ENCODE measurements at places on chromosomes 6 and 20.

- DNase-seq, result no peak
Observed at GRCh38 chr6:240151-240550, 52.1 kb upstream of the DUSP22 start.

- no peak for DNase-seq
Observed at GRCh38 chr6:158789115-158789917, 29.9 kb downstream of the EZR start.

- no peak for DNase-seq
Observed at GRCh38 chr6:145763742-145764141, 28.4 kb upstream of the EPM2A start.

GRCh38 chr6:111973118-111973761 is 80.7 kb upstream of the CCN6 start:
- DNase-seq, result peak; percentile 97

- no peak for DNase-seq
Observed at GRCh38 chr6:31792761-31793171, 2.8 kb downstream of the VARS1 start.

DNA sequence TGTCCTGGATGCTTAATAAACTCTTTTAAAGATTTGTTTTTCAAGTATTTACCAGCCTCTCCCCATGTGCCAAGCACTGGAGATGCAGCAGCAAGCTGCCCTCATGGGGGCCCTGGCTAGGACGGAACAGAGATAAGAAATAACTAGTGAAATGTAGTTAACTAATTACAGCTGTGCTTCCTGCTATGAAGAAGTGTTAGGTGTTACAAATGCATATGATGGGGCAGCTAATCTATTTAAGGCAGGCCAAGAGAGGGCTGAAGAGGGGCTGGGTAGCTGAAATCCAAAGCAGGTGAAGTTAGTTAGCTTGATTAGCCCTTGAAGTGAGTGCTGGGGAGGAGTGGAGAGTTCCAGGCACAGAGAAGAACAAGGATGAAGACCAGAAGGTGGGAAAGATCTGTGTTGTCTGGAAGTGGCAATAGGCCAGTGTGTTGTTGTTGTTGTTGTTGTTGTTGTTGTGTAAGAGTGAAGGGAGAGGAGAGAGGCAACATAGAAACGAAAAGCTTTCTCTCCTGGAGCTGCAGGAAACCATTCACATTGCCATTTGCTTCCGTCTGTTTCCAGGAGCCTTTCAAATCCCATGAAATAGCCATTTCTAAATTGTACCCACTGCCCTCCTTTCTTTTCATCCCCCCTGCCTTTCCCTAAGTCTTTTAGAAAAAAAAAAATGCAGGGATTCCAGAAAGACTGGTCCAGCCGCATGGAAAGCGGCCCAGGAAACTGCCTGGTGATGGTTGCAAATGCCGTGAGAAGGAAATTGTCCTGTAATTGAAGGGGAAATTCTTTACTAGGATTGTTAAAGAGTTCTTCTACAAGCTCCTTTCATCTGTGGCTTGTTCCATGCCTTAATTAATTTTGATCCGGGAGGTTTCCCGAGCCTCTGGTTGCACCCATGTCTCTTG is 119.6 kb downstream of the TFAP2C start:
- DNase-seq, result no peak

DNA sequence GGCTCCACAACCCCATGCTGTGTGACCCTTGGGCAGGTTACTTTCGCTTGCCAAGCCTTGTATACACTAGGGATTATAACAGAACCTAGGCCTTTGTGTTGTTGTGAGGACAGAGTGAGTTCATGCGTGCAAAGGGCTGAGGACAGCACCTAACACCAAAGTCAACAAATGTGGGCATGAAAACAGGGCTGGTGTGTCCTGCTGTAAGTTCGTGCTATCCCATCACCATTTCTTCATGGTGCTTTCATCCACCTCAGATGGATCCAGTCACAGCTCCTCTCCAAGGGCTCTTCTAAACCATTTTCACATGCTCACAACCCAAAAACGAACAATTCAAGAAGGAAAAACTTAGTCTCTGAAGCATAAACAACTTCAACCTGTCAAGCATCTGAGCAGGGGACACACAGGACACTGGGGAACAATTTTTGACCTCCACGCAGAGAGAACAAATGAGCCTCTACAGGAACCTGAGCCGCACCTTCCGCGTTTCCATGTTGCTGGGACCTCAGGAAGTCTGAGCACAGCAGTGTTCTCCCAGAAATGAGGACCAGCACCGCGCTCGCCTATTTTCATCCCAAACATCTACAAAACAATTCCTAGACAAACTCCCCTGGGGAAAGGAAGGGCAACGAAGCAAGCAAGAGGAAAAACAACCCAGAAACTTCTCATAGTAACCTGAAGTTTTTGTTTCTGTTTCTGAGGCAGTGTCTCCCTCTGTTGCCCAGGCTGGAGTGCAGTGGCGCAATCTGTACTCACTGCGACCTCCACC is 3.1 kb downstream of the LRP11 start:
- DNase-seq, result no peak

All from fibroblast of upper back skin (primary cell).